Activated CD8-positive, alpha-beta memory T cell treated with anti-CD3 and anti-CD28 coated beads for 4 hours (primary cell): ENCODE measurements at places on chromosomes 3 and 15.

DNA sequence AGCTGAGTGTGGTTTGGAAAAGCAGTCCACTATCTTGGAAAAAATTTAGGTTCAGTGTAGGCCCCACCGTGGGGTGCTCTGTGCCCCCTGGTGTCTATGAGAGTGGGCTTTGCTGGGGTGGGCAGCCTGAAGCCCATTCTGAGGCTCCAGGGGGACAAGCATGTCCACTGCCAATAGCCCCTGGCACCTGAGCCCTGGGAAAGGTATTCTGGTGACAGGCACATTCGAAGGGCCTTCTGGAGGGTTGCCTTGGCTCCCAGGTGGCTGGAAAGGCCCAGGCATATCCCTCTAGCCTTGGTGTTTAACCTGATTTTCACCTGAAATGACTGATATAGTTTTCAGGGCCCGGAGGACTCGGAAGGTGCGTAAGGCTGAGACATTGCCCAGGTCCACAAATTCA lies 36.1 kb downstream of the SCN5A start:
- DNase-seq, result no peak

DNA sequence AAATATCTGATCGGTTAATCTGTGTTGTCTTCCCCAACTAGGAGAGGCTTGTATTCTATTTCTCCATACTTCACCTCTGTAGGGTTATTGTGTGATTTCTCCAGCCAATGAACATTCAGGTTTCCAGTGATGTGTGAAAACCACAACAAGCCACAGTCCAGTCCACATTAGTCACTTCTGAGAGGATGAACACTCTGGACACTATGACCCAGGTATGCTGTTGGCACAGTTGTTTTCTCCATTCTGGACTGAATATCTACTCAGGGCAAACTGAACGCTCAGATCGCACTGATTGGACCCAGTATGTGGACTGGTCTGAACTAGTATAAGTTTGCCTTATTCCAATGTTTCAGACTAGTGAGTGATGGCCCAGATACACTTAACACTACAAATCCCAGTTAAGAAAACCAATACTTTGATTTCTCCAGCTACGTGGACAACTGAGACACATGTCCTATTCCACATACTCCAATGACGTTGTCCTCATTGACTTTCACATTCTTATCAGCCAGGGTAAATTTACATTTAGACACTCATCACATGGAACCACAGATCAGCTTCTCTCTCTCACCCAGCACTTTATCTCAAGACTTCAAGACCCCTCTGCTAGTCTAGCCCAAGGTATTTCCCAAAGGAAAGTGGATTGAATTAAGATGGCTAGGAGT lies 587.4 kb upstream of the SGO1 start:
- no peak for DNase-seq

DNA sequence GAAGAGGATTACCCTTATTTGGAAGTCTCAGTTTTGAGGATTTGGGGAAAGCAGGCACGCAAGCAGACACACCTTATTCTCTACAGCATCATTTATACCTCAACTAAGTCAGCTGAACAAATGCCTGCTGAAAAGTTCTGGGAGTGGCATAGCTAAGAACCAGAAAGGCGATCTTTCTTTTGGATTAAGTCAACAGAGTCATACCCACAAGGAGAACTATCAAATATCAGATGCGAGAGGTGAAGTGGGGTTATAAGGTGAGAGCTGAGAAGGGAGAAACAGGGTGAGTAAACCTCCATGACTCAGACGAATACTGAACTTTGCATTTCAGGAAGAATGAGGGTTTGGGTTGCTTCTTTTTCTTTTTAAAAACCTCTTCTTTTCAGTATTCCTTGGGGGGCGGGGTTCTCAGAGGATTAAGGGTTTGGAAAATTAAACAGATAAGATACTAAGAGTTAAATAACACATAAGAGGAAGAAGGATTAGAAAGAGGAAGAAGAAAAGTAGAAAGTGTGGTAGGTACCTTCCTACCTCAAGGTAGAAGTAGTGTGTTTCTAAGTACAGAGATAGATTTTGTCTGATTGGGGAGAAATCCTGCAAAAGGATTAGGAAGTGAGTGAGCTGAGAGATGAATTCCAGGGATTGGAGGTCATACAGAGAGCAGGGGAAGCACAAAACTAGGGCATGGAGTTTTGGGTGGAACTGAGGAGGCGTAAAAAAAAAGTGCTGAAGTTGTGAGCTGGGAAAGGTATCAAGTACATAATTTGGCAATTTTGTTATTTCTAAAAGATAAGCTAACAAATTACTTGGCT lies 41.3 kb upstream of the ICE2 start:
- DNase-seq, result no peak

DNA sequence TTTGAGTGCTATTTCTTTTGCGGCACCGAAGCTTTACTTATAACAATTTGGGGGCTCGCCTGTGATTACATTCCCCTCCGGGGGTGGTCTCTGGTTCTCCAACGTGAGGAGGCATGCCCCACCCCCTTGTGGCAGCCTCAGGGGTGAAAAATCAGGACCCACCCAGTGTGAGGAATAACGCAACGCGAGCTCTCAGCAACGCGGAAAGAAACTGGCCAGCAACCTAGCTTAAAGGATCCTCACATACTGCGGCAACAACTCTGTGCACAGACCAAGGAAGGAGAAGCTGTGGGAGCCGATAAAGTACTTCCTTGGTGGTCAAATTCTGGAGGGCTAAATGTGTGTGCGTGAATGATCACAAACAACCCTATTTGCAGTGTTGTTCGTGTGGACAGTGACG lies 5.8 kb downstream of the IQCF1 start:
- no peak for DNase-seq

- DNase-seq, result no peak
Observed at GRCh38 chr3:78670746-78671145, 1097.1 kb downstream of the ROBO1 start.

GRCh38 chr15:49718234-49718633 lies 97.4 kb downstream of the DTWD1 start:
- no peak for DNase-seq

GRCh38 chr3:141273700-141274410 lies 42.2 kb downstream of the PXYLP1 start:
- no peak for DNase-seq

DNA sequence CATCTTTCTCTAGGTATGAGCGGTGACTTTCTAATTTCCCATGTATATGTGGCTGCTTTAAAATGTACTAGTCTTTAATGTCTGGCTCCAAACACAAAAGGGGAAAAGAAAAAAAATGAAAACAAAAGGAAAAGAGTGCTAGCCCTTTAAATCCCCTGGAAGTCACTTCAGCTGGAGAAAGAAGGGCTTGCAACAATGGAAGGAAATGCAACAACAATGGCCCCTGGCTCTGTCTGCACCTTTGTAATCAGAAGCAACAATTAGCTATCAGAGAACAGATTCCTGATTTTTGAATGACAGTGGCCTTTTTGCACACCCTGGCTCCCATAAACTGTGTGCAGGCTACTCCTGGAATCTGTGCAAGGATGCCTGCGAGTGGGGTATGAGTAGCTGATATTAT lies 591.2 kb downstream of the FHIT start:
- no peak for DNase-seq

DNA sequence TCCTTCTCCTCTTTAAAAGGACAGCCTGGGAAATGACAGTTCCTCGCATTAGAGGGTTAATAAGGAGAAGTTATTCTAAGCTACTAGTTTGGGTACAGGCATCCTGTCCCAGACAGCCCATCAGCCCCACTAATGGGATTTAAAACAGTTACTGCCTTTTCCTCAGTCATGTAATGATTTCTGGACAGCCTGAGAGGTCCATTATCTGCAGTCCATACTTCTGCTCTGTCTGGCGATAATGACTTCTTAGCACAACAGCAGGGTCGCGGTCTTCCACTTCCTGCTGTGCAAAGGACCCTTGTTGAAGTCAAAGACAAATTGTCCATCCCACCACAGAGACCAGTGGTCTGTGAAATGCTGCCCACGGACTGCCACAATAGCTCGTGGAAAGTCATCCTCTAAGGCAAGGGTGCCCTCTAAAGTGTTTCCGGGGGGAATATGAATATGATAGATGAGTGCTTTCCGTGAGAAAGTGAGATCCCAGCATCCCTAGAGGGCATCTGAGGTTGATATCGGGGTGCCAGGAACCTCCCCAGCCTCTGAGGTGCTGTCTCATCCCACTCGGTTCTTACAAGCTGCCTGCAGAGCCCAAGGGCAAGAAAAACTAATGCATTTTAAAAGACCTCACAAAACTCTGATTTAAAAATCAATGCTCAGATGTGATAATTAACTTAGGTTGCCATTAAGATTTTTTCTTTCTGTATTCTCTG lies 100.7 kb downstream of the SHOX2 start:
- DNase-seq, result no peak

GRCh38 chr15:64527263-64527984 lies 67.0 kb downstream of the ZNF609 start:
- DNase-seq, result no peak

- DNase-seq, result no peak
Observed at GRCh38 chr3:16849795-16850194, 35.0 kb upstream of the PLCL2 start.

DNA sequence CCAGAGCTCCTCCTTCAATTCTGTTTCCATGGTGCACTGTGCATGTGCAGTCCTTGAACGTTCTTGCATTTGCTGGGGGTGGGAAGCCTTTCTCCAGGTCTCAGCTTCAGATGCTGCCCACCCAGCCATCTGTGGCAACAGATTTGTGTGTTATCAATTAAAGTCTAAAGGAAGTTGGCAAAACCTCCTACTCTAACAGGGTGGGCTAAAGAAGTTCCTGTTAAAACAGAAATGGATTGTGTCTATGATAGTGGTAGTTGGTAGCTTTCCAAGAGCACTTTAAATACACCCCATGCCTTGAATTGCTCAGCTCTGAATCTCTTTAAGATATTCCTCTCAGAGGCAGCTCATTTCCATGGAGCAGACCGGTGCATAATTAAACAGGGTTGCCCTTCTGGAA lies 488.0 kb upstream of the SUCLG2 start:
- no peak for DNase-seq

- DNase-seq, result no peak
Observed at GRCh38 chr15:35311615-35312014, 226.5 kb upstream of the NANOGP8 start.
